Hematopoietic multipotent progenitor cell treated with erythropoietin and hydrocortisone succinate and interleukin-3 and kit ligand, for 8 days (in vitro differentiated cells): ENCODE measurements at places on chromosomes 11 and 22.

GRCh38 chr22:20573176-20573832 is 65.9 kb downstream of the MED15 start:
- DNase-seq = no peak

GRCh38 chr22:48098243-48098920 is 1335.9 kb downstream of the TBC1D22A start:
- DNase-seq = no peak

GRCh38 chr11:102240502-102240901 is 76.8 kb upstream of the BIRC3 start:
- no peak for DNase-seq

GRCh38 chr11:72624496-72625201 is 49.6 kb downstream of the PDE2A start:
- DNase-seq = no peak

DNA sequence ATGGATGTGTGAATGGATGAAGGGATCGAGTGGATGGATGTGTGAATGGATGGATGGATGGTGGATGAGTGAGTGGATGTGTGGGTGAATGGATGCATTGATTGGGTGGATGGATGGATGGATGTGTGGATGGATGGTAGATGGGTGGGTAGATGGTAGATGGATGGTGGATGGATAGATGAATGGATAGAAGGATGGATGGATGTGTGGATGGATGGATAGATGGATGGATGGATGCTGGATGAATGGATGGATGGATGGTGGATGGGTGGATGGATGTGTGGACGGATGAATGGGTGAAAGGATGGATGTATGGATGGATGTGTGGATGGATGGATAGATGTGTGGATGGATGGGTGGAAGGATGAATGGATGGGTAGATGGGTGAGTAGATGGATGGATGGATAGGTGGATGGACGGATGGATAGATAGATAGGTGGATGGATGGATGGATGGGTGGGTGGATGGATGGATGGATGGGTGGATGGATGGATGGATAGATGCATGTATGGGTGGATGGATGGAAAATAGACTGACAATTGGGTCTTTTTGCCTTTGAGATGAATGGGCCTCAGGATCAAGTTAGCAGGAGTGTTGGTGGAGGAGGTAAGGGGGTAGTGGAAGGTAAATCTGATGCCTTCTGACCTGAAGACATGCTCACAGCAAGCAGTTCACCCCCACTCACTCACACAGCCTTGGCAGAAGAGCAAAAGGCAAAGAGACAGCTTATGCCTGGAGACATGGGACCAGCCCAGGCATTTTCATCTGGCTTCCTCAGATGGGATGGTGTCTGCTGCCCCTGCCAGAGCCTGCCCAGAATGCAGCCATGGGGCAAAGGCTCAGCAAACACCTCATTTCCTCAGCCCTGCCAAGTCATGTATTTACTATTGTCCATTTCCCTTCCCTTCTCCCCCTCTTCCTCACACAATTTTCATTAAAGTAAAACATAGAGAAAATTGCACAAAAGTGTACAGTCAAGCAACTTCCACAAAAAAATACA is 8.0 kb upstream of the FADD start:
- no peak for DNase-seq

GRCh38 chr11:131025421-131026125 is 109.3 kb upstream of the SNX19 start:
- DNase-seq = no peak

GRCh38 chr22:45526768-45527360 is 24.2 kb downstream of the FBLN1 start:
- no peak for DNase-seq

DNA sequence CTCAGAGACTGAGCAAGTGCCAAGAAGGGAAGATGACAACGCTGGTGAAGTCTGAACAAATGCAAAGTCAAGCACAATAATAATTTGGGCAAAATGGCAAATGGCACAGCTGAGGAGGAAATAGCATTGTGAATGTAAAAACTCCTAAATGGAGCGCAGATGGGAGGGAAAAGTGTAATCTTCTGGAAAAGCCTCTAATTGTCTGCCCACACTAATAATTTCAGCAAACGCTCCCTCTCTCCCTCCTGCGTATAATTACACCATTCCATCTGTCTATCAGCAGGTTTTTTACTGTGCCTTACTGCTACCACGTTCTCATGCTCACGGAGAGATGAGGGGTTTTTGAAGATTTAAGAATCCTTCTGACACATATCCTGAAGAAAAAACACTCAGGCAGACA is 302.6 kb downstream of the KIRREL3 start:
- no peak for DNase-seq
